ENCODE measurements at places on chromosomes 5 and 9. TPM values are rescaled to one million over a fixed set of nuclear protein-coding genes. Genes with fewer than 3 reads are reported as not detected.

- no peak for DNase-seq
Measured at GRCh38 chr5:40227366-40227765, 452.3 kb upstream of the PTGER4 start.

IFNK gene
- not detected for polyA plus RNA-seq

- no peak for DNase-seq
Measured at GRCh38 chr5:91849069-91849468, 466.0 kb upstream of the ARRDC3 start.

SLCO6A1 gene
- not detected for polyA plus RNA-seq

DNA sequence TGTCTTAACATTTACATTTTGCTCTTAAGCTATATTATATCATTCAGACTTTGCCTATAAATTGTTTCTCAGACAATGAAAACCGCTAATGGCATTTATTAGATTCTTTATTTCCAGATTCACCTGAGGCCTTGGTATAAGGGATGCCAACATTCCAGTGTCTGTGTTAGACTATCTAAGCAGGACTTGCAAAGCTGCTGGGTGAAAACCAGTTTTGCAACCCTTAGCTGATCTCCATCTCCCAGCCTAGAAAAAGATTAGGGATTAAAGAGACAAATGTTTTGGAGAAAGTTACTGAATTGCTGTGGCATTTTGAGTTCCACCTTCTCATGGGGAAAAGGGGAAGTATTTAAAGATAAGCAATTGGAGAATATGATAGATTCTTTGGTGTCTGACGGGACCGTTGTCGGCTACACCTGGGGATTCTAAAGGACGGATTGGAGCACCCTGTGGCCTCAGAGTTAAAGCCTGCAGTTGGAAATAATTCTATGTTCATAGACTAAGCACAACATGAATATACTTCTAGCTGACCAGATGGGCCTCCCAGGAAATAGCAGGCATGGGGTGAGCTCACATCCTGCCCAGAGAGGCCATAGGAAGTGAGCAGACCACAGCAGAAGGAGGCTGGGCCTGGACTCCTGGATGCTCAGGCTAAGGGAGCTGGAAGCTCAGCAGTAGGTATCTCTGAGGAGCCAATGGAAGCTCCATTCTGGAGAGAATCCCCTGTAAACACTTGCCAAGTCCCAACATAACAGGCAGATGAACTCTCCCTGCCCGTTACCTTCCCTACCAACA lies 21.8 kb downstream of the ENTREP1 start:
- no peak for DNase-seq

DNA sequence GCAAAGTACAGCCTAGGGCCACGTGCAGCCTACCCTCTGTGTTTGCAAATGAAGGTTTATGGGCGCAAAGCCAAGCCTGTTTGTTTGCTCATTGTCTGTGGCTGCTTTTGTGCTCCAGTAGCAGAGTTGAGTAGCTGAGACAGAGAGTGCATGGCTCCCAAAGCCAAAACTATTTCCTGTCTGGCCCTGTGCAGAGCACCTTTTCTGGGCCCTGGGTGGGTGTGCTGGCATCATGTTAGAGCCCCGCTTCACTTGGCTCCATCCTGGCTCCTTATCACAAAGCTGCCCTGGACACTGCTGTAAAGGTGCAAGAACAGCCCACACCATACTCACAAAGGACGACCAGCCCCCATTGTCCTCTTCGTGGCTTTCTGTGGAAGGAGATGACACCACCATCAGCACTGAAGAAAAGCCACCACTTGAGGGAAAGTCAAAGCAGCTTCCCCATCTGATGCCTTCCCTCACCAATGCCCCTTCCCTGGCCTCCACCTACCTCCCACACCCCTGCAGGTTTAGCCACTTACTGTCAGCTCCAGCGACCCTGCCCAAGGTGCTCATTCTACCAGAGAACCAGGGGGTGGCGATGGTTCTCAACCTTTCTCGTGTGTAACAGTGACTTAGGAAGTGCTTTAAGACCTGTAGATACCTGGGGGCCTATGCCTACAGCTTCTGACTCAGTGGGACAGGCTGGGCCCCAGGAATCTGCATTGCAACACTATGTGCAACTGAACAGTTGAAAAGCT lies 23.4 kb downstream of the LCP2 start:
- DNase-seq = no peak

HAVCR1 gene
- polyA plus RNA-seq = 3.1 TPM

DNA sequence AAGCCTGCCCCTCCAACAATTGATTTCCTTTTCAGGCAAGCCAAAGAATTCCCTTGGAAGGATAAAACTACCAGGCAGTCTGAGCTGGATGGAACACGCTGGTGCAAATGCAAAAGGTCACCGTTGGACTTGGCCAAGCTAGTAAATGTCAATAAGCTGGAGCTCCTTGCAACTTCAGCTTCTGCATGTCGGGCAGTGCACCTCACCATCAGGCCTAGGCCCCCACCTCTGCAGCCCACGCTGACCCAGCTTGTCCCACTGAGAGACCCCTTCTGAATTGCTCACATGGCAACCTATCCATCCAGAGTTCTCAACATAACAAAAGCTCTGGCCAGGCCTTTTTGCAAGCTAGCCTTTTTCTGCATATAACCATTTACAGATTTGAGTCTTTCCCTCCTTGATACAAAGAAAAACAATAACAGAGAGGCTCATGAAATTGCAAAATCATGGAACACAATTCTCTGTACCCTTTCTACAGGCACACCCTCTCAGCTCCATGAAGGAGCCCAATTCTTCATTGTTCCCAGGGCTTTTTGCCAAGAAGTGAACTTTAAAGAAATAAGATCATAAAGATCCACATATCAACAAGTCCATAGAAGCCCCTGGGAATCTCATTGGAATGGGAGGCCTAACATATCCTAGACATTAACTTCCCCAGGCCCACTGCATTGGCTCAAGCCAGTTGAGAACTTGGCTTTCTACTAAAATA lies 123.9 kb upstream of the SLIT3 start:
- no peak for DNase-seq

CSF2 gene
- not detected for polyA plus RNA-seq

DNA sequence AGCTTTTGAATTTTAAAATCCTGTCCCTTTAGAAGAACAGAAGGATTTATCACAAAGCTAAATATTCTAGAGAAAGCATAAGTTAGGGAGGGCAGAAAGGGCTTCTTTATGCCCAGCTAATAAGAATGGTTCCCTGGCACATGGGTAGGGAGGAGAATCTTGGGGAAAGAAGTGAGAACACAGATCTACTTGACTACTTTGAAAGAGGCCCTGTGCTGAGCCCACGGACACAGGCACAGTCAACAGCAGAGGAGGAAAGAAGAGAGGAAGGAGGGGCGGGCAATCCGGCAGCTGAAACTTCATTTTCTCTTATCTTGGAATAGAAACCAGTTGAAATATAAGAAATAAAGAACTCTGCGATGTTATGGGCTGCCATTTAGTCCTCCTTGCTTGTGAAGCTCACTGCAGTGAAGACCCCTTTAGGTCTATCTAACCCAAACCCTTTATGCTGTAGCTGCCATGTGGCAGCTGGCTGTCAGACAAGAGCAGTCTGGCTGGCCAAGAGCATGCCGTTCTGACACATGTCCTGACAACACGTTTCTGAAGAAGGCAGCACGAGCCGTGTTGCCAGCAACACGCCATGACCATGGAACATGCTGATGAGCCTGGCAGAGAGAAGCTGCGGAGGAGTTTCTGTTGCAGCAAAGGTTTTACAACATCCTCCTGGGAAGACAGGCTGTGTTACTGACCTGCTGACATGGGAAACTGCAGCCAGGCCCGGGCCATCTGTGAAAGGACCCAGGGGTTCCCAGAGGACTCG lies 34.2 kb downstream of the ABLIM3 start:
- no peak for DNase-seq

- DNase-seq = no peak
Measured at GRCh38 chr5:141944076-141944475, 13.9 kb downstream of the PCDH12 start.

SPATA31D4 gene
- polyA plus RNA-seq = not detected

ZNF484 gene
- 8.8 TPM for polyA plus RNA-seq

FGF1 gene
- 2.2 TPM for polyA plus RNA-seq

TNFSF8 gene
- polyA plus RNA-seq = 0.76 TPM

Data from left renal pelvis (tissue), 4 donors.